Left renal pelvis (tissue), 4 donors: ENCODE measurements at places on chromosomes 2 and 18. TPM values are rescaled to one million over a fixed set of nuclear protein-coding genes. Genes with fewer than 3 reads are reported as not detected.

GRCh38 chr2:162058973-162059668 lies 14.9 kb downstream of the DPP4 start:
- DNase-seq = no peak

DNA sequence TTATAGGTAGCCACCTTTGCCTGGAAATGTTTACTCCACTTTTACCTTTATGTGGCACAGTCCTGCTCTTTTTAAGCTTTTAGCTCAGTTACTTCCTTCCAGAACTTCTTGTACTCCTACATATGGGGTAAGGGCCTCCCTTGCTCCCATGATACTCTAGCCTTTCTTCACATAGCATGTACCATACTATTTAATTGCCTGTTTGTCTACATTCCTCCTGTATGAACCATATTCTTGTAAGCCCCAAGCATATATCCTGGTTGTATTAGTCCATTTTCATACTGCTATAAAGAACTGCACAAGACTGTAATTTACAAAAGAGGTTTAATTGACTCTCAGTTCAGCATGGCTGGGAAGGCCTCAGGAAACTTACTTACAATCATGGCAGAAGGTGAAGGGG lies 90.6 kb upstream of the VWC2L start:
- DNase-seq = no peak

DNA sequence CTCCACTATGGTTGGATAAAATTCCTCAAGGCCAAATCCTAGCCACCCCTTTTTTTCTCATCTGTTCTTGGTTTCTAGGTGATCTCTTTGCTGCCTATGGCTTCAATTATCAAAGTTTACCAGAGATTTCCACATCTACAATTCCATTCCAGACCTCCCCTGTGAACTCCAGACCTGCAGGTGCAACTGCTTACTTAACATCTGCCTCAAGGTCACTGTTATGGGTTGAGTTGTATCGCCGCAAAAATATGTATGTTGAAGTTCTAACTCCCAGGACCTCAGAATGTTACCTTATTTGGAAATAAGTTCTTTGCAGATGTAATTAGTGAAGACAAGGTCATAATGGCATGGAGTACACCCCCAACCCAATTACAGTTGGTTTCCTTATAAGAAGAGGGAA lies 60.4 kb upstream of the SOS1 start:
- DNase-seq = no peak

- DNase-seq = no peak
These were observed 29.6 kb upstream of the ORC2 start for GRCh38 chr2:200993097-200993496.

- DNase-seq = no peak
These were observed 475 bp downstream of the SLC4A1AP start for GRCh38 chr2:27664154-27664574.

DNA sequence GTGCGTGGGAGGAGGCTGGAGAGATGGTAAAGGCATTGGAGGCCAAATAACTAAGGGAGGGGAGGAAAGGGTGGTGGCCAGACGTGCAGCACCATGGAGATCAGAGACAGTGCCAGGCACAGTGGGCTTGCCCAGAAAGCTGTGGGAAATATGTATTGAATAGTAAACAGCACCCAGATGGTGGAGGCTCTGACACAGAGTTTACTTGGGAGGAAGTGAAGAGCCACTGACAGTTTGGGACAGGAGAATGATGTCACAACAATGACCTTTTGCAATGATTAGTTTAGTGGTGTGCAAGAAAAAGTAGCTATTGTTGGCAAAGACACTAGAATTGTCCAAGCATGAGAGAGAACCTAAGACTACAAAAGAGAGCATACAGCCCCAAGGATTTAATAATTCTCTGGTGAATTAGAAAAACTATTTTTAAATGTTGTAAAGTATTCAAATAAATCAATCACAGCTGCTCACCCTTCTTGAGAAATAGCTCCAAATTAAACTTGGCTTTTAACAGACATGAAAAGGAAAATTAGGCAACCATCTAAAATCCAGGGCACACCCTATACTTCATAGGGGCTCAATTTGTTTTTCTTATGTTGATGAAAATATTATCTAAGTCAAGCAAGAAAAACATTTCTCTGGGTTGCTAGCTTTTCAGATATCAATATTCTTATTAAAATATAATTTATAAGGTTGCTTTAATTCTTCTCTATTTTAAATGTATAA lies 458.7 kb upstream of the HNRNPA3 start:
- DNase-seq = no peak

GRCh38 chr2:85952196-85952734 lies 63.5 kb upstream of the ST3GAL5 start:
- DNase-seq = no peak

- DNase-seq = no peak
These were observed 40.3 kb upstream of the MGAT4A start for GRCh38 chr2:98771264-98771663.

- no peak for DNase-seq
These were observed 26.9 kb downstream of the CENPO start for GRCh38 chr2:24820175-24820513.

The FHL2 gene
- polyA plus RNA-seq = 80.5 TPM

The PKDCC gene
- 338 TPM for polyA plus RNA-seq

The ANKRD62 gene
- 0.15 TPM for polyA plus RNA-seq

The EIF5B gene
- 53.7 TPM for polyA plus RNA-seq

The SLC14A1 gene
- polyA plus RNA-seq = 5.0 TPM

The SERPINB10 gene
- 0.22 TPM for polyA plus RNA-seq

The SLC11A1 gene
- 0.66 TPM for polyA plus RNA-seq
